ENCODE measurements at places on chromosomes 6 and 20.

DNA sequence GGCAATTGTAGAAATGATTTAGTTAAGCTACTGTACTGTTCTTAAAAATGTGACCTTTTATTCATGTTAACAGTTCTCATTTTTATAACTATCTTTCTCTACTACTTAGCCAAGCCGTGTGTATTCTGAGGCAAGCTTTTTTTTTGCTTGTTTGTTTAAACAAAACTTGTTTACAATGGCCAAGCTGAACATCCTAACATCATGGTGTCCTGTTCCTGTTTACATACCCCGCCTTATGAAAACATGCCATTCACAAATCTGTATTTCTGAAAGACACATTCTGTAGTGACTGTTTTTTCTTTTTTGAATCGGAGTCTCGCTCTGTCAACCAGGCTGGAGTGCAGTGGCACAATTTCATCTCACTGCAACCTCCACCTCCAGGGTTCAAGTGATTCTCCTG, 140.9 kb downstream of the NCOA3 start:
- no peak for DNase-seq

GRCh38 chr6:34745277-34746103, 11.8 kb upstream of the SNRPC start:
- DNase-seq = no peak

DNA sequence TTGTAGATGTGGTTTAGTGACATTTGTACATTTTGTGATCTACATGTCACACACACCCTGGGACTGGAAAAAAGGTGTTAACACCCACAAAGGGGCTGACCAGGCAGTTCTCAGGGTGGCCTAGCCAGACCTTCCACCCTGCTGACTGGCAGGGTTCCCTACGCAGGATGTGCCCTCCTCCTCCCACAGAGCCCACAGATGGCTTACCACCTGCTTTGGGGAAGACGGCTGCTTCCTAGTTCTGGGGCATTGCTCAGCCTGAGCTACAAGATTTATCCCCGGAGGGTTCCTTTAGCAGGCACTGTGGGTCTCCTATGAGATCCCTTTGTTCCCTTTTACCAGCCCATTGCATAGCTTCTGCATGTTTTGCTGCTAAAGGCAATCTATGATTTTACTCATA, 35.1 kb downstream of the SNAP25 start:
- DNase-seq = no peak

GRCh38 chr20:38985060-38985459, 22.9 kb downstream of the DHX35 start:
- no peak for DNase-seq

- peak; percentile 73 for DNase-seq
Measured at GRCh38 chr6:25889877-25890853, 16.1 kb upstream of the SLC17A3 start.

DNA sequence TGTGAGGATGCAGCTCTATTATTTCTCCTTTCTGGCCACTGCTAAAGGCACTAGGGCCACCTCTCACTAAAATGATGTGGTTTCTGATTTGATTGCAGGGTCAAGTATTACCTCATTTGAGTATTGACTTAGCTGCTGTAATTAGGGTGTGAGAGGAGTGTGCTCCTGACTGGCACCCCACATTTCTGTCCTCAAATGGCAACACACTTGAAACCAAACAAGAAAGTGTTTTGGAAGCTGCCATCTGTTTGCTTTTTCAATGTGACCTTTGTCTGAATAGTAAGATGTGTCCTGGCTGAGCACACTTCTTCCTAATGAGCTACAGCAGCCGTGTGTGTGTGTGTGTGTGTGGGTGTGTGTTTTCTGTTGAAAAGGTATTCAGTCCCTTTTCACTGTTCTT, 62.8 kb upstream of the SCP2D1 start:
- DNase-seq = no peak

DNA sequence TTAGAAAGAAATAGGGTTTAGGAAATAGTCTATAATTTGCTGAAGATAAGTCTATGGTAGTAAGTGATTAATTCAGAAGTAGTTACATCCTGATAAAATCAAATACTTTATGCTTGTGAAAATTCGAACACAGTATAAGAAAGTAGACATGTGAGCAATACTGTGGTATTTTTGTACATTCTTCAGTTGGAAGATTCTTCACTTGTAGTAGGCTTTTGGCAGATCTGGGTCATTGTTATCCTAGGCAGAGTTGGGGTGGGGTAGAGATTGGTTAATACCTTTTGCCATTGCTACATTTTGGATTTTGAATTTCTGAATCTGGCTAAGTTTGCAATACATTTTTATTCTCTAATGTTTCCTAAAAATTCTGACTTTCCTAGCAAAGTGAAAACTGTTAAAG, 197.5 kb downstream of the BCKDHB start:
- DNase-seq = no peak

GRCh38 chr6:127129251-127129650, 10.8 kb downstream of the RSPO3 start:
- no peak for DNase-seq

DNA sequence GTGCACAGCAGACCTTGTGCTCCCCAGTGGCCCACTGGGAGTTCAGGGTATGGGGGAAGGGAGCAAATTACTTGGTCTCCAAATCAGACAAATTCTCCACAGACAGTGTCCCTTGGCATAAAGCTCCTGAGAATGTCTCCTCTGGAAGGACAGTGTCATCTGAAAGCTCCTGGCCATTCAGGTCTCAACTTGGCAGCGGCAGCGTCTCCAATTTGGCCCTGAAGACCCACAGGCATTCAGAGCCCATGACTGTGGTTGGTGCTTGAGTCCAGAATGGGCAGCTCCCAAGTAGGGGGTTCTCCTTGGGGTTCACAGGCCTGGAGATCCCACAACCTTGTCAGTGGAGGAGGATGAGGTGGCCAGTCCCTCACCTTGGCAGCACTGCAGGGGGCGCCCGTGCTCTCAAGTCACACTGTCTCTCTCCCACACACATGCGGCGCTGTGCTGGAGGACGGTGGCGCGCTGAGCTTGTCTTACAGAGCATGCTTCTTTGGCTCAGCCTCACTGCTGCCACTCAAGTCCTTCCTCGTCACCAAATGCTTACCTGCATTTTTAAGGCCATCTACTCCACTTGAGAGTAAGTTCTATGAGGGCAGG, 20.7 kb downstream of the DYNLRB1 start:
- peak; percentile 80 for DNase-seq

DNA sequence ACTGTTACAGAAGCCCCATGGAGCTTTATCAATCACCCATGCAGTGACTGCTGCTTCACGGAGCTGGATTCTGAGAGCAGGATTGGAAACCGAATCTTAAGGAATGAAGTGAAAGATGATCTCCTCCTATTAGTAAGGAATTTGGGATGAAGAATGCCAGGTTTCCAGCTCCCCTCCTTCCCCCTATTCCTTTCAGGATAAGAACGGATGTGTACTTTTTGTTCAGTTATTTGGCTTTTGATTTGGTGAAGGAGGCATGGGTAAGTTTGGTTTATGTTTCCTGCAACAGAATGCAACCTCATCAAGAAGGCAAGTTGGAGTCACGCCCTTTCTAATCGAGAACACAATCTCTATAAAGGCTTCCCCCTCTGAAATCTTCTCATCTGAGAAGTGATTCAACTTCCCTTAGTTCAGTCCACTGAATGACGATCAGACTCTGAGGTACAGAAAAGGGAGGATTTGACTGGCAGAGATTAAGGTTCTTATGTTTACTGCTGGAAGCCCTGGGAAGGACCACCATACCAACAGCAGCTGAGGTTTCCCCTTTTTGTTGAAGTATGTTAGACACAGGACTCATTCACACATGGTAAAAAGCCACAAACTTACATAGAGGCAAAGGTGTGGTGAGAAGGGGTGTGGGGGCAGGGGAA, 5.5 kb downstream of the ELMO2 start:
- DNase-seq = peak; percentile 77

DNA sequence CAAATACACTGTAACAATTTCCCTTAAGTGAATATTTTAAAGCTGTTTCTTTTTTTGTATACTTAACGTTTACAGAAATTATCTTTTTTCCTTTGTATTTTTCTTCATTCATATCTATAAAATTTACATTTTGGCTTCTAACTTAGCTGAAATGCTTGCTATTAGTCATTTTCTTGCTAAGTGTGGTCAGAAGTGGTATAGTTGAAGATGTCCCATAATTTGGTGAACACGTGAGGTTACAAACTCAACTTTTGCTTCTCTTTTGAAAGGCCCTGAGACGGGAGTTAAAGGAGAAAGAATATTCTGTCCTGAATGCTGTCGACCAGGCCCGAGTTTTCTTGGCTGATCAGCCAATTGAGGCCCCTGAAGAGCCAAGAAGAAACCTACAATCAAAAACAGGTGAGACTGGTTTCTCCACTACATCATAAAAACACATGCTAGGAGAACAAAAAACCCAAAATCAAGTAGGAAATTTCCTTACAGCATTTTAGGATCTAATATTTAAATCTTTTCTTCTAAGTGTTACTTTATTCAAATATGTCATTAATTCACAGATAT, 445.0 kb downstream of the UTRN start:
- no peak for DNase-seq

- DNase-seq = peak; percentile 87
Measured at GRCh38 chr6:50791900-50792508, 26.7 kb upstream of the TFAP2B start.

DNA sequence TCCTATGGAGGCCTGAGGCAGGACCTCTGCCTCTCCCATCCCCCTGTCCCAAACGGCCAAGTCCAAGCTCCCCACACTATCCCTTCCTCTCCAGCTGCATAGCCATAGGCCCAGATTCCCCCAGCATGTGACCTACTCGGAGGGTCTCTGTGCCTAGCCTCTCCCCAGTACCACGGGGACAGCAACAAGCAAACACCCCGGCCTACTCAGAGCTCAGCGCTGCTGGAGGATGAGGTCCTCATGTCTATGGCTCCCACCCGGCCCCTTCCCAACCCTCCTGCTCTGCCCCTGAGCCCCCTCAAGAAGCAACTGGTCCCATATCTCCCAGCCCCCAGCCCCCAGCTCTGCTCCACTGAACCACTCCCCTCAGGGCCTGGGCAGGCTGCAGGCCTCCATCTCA, 24.2 kb downstream of the RNASET2 start:
- DNase-seq = no peak

GRCh38 chr6:154233383-154233782, 123.2 kb downstream of the IPCEF1 start:
- DNase-seq = no peak

DNA sequence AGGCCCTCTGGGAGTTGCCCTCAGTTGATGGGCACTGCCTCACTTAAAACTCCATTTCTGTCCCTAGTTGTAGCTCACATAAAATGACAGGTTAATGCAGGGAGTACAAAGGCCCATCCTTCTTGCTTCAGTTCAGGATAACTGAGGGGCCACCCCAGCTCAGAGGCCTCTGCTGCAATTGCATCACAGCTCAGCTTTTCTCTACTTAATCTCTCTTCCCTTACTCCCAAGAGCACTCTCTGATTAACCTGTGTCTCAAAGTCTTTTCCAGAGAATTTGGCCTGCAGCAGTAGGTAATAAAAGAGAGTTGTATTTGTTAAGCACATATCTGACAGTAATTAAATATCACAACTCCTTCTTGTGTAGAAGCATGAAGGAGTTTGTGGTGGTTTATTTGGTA, 40.9 kb upstream of the FLRT3 start:
- no peak for DNase-seq

DNA sequence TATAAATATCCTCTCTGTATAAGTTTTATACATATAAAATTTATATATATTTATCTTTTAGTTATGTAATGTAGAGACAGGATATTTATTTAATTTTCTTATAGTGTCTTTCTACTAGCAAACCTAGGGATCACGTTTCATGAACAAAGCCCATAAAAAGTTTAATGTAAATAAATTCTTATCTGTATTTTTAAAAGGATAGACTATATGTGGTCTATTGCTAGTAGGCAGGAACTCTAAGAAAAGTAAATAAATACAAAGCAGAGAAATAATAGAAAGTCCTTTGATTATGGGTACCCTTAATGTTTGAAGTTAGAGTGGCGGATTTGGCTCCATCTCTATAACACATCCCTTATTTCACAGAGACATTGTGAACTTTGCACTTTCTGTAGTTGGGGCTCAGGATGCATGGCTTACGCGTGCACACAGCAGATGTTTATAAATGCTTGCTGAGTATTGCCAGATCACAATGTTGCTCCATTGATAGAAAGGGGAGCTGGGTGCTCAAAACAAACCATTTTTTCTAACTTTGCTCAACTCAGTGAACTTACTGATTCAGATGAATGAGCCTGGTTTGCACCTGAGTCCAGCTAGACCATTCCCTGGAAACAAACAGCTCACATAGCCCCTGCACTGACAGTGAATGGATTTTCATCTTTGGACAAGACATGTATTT, 179.1 kb downstream of the SYNE1 start:
- DNase-seq = no peak

GRCh38 chr6:113281014-113281413, 576.1 kb upstream of the MARCKS start:
- no peak for DNase-seq

- DNase-seq = no peak
Measured at GRCh38 chr6:155483858-155484257, 28.2 kb upstream of the NOX3 start.

All from GM23338 (cell line).